ENCODE measurements at places on chromosomes 3 and 15.

- DNase-seq, result no peak
Observed at GRCh38 chr15:39180483-39180933, 400.4 kb upstream of the THBS1 start.

GRCh38 chr3:43468133-43468532 lies 153.7 kb downstream of the ANO10 start:
- no peak for DNase-seq

GRCh38 chr3:128619146-128619890 lies 31.3 kb downstream of the RPN1 start:
- no peak for DNase-seq

GRCh38 chr3:18422972-18423371 lies 2.2 kb downstream of the SATB1 start:
- DNase-seq, result no peak

- DNase-seq, result no peak
Observed at GRCh38 chr3:159616234-159616825, 372.3 kb upstream of the IL12A start.

- no peak for DNase-seq
Observed at GRCh38 chr3:48398701-48399386, 26.8 kb downstream of the FBXW12 start.

GRCh38 chr3:146566138-146566537 lies 21.7 kb upstream of the PLSCR1 start:
- DNase-seq, result no peak

DNA sequence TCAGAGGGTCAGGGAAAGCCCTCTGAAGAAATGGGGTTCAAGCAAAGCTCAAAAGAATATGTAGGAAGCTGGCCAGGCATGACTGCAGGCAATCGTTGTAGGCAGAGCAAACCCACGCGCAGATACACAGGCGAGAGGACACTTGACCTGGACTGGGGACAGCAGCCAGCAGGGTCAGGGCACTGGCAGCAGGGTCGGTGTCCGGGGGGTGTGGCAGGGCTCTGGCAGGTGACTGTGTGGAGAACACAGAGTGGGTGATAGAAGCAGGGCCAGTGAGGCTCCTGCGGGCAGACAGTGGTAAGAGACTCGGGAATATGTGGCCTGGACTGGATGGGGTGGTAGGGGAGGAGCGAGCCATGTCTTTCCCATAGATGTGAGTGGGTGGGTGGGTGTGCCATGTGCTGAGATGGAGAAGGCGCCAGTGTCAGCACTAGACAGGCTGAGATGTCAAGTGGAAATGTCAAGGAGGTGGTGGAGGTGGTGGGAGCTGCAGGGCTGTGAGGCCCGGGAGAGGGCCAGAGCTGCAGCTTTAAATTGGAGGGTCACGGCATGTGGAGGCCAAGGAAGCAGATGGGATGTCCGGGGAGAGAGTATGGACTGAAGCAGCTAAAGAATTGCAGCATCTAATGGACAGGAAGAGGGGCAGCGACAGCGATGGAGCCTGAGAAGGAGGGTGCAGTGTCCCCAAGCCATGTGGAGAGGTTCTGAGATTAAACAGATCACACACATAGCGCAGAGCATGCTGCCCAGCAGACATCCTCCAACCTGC lies 13.4 kb downstream of the TMEM43 start:
- DNase-seq, result no peak

DNA sequence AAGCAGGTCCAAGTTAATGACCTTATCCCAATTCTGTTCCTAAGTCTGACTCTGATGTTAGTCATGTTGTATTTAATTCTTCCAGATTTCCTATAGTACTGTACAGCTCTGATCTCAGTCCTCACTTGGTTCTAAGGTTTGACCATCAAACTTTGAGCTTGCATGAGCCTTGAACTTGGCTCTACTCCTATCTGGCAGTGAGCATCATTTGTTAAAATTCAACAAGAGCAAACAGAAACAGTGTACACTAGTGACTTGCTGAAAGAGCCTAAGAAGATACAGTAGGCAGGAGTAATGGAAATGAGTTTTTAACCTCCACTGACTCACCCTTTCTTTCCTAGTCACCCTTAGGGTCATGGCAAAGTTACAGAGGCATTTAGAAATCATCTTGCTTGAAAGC lies 451.1 kb upstream of the TPRG1 start:
- no peak for DNase-seq

- no peak for DNase-seq
Observed at GRCh38 chr15:70316059-70316600, 218.4 kb upstream of the TLE3 start.

GRCh38 chr15:99427668-99428361 lies 138.0 kb upstream of the MEF2A start:
- no peak for DNase-seq

GRCh38 chr3:38003371-38003816 lies 12.8 kb downstream of the VILL start:
- DNase-seq, result no peak

- DNase-seq, result no peak
Observed at GRCh38 chr3:121723485-121723884, 26.1 kb downstream of the GOLGB1 start.

DNA sequence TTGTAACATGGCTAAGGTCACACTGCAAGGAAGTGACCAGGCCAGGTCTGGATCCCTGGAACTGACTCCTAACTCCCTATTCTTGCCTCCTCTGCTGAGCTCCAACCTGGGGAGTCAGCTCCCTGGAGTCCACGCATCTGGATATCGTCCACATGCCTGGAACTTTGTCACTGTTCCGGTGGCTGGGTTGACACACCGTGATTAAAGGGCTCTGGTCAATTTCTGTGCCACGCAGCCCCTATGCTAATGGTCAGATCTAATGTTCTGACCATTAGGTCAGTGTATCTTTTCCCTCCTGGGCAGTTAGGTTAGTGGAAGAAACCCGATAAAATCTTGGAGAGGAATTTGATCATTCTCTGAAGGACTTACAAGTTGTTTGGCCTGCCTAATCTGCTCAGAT lies 1.6 kb upstream of the TPM1 start:
- no peak for DNase-seq
